ENCODE measurements at places on chromosomes 3 and 15.

DNA sequence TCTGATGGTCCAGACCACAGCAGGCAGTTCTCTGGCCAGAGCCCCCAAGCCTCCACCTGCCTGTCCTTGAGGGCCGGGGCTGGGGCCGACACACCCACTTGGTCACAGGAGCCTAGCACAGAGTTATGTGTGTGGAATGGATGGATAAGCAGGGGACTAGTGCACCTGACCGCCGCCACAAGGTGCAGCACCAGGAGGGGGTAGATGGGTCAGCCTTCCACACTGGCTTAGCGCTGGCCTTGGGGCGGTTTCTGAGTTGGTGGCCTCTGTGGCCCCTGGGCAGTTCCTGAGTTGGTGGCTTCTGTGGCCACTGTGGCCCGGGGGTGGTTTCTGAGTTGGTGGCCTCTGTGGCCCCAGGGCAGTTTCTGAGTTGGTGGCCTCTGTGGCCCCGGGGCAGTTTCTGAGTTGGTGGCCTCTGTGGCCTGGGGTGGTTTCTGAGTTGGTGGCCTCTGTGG lies 75.8 kb downstream of the FBLN2 start:
- no peak for DNase-seq

DNA sequence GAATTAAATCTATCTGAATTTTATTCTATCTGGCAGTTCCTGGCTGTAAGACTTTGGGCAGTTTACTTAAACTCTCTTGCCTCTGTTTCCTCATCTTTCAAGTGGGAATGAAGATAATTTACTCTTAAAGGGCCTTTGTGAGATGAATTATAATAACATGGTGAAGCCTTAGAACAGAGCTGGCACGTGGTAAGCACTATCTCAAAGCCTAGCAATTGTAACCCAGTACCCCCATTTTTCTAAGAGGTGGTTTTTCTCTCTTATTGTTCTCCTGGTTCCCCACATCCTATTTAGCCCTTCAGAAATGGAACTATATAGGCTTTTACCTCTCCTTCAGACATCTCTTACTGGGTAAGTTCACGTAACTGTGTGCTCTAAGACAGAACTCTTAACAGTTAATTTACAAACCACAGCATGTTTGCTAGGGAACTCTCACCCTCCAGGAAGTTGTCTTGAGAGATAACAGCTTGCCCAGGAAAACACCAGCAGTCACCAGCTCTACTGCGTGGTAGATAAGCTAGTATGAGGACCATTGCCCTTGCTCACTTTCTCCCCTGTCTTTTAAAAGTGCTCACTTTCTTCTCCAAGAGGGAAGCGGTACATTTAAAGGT lies 12.3 kb upstream of the CRBN start:
- peak; percentile 55 for DNase-seq

- DNase-seq: peak; percentile 20
Observed at GRCh38 chr15:67097930-67098740, 32.7 kb downstream of the SMAD3 start.

DNA sequence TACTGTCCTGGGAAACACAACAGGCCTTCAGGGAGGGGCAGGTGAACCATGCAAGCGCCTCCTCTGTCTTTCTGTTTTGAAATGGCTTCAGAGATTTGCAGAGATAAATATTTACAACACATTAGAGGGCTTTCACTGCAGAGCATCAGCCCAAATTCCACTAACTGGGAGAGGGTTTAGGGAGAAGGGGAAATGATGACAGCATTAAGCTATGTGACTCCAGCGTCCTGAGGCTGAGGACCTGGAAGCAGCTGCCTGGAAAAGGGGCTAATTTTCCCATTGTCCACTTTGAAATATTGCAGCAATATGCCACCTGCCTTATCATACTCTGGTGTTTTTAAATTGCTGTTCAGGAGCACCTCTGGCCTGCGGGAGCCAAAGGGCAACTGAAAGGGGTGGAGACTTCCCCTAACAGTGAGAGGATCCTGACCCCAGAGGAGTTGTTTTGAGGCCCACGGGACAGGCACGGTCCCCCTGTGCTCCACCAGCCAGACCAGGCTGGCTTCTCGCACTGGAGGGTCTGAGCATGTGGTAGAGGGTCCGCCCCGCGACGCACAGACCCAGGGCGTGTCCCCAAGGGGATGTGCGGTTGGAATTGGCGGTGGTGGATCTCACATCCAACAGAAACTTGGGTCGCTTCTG lies 110.6 kb downstream of the XXYLT1 start:
- no peak for DNase-seq

GRCh38 chr3:6079011-6079410 lies 781.9 kb upstream of the GRM7 start:
- DNase-seq: no peak
